Ureter (tissue), 1 donor: ENCODE measurements at places on chromosomes 7 and 10. TPM values are rescaled to one million over a fixed set of nuclear protein-coding genes. Genes with fewer than 3 reads are reported as not detected.

DNA sequence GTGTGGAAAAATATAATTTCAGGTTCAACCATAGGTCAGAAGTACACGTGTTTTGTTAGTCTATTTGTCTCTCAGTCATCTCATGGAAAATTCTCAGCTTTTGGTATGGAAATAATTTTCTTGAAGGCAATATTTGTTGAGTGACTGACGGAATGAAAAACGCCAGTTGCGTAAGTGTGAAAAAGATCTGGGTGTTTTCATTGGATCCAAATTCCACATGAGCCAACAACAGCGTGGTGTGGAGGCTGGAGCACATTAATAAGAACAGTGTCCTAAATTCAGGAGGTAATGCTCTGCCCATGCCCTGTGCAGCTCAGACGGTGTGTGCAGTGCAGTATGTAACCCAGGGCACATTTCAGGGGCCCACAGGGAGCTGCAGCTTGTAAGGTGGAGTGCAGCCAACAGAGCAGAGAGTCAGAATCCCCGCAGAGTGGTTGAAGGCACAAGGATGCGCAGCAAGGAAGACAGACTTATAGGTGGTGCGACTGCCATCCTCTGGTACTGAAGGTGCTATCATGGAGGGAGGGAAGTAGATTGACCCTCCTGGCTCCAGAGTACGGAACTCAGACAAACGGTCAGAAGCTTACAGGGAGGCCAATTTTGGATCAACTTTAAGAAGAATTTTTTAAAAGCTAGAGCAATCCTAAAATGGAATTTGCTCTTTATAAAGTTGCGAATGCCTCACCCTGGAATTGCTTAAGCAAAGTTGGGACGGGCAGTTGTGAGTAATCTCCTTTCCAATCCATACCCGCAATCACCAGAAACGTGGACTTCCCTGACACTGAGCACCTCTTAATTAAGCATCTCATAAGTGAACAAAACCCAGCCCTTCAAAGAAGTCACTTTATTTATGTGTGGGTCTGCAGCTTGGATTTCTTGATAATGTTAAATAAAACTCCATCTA is 38.0 kb downstream of the EGFR start:
- DNase-seq: no peak

GRCh38 chr10:78921895-78922294 is 146.9 kb upstream of the ZMIZ1 start:
- no peak for DNase-seq

DNA sequence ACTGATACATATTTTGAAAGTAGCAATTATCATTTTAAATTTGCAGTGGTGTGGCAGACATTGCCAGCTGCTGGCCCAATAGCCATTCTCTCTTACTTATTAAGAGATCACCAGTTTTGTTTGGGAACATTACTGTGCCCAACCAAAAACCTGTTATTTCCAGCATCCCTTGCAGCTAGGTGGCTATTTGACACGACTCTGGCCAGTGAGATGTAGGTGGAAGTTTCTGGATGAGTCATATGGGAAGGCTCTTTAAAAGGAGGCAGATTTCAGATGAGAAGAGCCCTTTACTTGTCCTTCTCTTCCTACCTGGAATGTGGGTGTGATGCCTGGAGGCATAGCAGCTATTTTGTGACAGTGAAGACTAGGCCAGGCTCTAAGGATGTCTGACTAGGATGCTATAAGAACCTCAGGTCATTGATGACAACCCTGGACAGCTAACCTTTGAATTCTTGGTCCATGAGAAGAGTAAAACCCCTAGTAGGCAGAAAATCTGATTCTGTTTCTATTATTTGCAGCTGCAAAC is 77.9 kb downstream of the CARD11 start:
- no peak for DNase-seq

DNA sequence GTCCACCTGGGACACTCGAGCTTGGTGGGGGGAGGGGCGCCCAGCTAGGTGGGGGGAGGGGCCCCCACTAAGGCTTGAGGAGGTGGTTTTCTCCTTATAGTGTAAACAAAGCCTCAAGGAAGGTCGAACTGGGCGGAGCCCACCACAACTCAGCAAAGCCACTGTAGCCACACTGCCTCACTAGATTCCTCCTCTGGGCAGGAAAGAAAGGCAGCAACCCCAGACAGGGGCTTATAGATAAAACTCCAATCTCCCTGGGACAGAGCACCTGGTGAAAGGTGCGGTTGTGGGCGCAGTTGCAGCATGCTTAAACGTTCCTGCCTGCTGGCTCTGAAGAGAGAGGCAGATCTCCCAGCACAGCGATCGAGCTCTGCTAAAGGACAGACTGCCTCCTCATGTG is 133.1 kb downstream of the SNX13 start:
- no peak for DNase-seq

Gene NKX2-3
- not detected for total RNA-seq

Gene GPR22
- total RNA-seq: not detected

- no peak for DNase-seq
These were observed 784.7 kb upstream of the AUTS2 start for GRCh38 chr7:68813551-68814080.
